Mesothelial cell of epicardium (in vitro differentiated cells): ENCODE measurements at places on chromosomes 16 and 17. TPM values are rescaled to one million over a fixed set of nuclear protein-coding genes. Genes with fewer than 3 reads are reported as not detected.
A peak's percentile ranks its signal among the peaks of the same experiment; 100 is the strongest.

GRCh38 chr17:2053380-2054261, 1.3 kb upstream of the HIC1 start:
- DNase-seq: no peak

GRCh38 chr17:44795421-44795820, 34.7 kb downstream of the GJC1 start:
- no peak for DNase-seq

- no peak for DNase-seq
Observed at GRCh38 chr16:19115148-19116021, 1.6 kb downstream of the ITPRIPL2 start.

GRCh38 chr16:86476956-86477534, 33.3 kb upstream of the FOXF1 start:
- DNase-seq: no peak

GRCh38 chr17:82355770-82356427, 3.1 kb upstream of the TEX19 start:
- DNase-seq: peak; percentile 57

DNA sequence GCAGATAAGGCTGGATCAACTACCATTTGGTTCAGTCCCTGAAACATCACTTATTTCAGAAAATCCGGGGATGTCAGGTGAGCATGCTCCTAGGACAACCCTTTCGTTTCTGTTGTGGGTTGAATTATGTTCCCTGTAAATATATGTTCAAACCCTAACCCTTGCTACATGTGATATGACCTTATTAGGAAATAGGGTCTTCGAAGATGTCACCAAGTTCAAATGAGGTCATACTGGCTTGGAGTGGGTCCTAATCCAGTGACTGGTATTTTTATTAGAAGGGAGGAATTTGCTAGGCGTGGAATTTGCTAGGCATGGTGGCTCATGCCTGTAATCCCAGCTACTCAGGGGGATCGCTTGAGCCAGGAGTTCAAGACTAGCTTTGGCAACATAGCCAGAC, 21.3 kb downstream of the SNX20 start:
- no peak for DNase-seq

DNA sequence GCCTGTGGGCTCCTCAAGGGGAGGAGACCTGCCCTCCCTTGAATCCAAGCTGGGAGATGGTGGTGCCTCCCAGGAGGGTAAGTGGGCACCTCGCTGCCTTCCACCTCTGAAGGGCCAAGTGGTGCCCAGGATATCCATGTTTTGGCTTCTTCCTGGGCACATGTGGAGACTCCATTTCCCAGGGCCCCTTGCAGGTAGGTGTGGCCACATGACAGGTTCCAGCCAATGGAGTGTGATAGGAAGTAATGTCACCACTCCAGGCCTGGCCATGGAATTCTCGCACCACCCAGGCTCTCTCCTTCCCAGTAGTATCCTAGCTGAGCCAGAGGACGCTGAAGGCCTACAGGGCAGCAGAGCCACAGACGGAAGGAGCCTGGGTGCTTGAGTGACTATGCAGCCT, 17.6 kb upstream of the PEMT start:
- no peak for DNase-seq

GRCh38 chr17:70405492-70406220, 236.3 kb downstream of the KCNJ2 start:
- DNase-seq: no peak

DNA sequence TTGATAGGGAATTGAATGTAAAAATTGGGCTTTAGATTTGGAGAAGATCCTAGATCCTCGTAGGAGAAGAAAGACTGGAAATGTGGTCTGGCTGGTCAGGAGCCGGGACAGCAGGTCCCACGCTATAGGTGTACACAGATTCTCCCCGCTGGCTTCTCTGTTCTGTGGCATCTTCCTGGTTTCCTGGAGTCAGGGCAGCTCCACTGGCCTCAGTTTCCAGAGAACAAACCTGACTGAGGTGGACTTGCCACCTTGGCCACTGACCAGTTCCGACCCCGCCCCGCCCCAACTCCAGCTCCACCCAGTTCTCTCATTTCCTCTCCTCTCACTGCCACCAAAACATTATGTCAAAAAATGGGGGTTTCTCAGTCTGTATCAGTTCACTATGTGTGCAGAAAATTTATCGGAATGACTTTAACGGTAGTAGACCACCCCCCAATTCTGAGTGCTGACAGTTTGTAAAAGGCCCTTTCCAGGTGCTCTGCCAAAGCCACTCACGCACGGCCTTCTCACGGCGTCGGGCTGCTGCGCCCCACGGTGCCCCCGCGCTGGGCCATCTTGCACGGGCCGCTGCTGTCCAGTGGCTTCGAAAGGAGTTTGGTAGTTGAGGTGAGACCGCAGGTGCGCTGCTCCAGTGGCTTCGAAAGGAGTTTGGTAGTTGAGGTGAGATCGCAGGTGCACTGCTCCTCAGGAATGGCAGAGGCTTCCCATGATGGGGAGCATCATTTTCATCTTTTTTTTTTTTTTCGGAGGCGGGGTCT, 161.4 kb upstream of the CHMP6 start:
- no peak for DNase-seq

GRCh38 chr17:32894245-32894644, 17.3 kb upstream of the MYO1D start:
- DNase-seq: peak; percentile 0

GRCh38 chr17:34902831-34903547, 58.3 kb downstream of the CCT6B start:
- DNase-seq: no peak

DNA sequence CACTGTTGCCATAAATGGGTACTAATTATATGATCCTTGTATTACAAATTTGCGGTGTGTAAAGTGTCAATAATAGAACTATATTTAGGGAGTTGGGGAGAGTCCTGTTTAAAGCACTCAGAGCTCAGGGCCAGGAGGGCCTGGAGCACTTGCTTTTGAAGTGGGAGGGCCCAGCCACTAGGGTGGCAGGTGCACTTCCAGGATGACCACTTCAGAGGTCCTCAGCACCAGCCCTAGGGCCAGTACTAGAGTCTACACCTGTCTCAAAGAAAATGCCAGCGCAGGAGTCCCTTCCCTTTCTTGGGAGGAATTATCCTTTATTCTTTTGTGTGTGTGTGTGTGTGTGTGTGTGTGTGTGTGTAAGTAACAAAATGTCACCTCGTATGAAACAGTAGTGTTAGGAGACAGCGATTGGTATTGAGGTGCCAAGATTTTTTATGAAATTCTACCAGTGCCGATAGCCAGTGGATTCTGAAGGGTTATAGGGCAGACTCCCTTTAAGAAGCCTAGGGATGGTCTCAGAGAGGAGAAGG, 31.9 kb downstream of the MYO18A start:
- no peak for DNase-seq

DNA sequence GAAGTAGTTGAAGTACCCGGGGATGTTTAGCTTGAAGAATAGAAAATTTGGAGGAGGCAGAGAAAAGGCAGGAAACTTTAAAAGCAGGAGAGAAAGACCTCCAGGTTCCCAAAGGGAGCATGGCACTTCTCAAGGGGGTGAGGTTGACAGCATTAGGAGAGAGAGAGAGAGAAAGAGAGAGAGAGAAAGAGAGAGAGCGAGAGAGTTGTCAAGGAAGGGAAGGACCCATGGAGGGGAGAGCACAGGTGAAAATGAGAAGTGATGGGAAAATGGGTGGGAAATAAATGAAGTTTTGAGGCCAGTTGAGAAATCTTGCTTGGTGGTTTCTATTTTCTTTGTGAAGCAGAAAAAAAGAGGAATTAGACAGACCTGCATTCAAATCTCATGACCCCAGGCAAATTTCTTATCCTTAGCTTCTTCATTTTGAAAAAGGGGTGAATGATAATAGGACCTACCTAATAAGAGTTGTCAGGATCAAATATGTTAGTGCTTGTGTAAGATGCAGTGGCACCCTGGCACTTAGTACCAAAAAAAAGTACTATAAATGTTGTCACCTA, 24.0 kb downstream of the PRKCB start:
- DNase-seq: no peak

- no peak for DNase-seq
Observed at GRCh38 chr17:69864462-69864861, 210.6 kb upstream of the KCNJ16 start.

DNA sequence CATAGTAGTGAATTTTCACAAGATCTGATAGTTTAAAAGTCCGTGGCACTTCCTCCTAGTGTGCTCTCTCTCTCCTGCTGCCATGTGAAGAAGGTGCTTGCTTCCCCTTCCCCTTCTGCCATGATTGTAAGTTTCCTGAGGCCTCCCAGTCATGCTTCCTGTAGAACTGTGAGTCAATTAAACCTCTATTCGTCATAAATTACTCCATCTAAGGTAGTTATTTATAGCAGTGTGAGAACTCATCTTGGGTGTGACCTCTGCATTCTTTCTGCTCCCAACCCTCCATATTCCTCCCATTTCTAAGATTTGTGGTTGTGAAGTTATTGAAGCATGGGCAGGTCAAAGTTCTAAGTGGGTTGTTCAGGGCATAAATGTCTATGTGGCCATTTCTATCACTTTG, 62.1 kb upstream of the ADAMTS18 start:
- DNase-seq: no peak

- peak; percentile 99 for DNase-seq
Observed at GRCh38 chr17:41647940-41648410, 23.6 kb upstream of the KRT17 start.

GRCh38 chr17:47618410-47618809, 31.3 kb upstream of the KPNB1 start:
- DNase-seq: no peak

DNA sequence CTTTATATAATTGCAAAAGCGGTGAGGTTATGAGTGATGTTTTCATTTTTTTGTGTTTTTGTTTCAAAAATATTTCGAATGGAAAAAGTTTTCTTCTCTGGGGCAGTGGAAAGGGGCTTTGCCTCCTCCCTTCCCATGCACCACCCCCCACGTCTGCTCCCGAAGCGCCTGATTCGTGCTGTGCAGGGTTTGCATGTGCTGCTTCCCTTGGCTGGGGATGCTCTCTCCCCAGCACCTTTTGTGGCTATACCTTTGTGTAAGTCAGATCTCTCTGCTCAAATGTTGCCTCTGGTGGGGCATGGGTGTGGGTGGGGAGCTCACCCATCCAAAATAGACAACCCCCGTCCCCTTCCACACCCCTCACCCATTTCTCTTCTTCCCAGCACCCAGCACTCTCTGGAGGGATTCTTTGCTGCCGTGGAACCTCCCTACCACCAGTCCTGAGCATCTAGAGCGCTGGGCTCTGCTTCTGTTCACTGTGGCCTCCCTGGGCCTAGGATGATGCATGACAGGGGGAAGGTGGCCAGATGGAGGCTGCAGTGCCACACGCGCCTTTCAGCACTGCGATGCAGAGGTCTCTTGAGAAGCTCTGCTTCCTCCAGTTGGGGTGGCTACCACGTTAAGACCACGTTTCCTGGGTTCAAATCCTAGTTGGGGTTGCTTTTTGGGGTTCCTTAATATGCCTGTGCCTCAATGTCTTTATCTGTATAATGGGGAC, 71.2 kb downstream of the IRF8 start:
- no peak for DNase-seq

GRCh38 chr16:7314163-7314562, 18.5 kb upstream of the RBFOX1 start:
- no peak for DNase-seq

DNA sequence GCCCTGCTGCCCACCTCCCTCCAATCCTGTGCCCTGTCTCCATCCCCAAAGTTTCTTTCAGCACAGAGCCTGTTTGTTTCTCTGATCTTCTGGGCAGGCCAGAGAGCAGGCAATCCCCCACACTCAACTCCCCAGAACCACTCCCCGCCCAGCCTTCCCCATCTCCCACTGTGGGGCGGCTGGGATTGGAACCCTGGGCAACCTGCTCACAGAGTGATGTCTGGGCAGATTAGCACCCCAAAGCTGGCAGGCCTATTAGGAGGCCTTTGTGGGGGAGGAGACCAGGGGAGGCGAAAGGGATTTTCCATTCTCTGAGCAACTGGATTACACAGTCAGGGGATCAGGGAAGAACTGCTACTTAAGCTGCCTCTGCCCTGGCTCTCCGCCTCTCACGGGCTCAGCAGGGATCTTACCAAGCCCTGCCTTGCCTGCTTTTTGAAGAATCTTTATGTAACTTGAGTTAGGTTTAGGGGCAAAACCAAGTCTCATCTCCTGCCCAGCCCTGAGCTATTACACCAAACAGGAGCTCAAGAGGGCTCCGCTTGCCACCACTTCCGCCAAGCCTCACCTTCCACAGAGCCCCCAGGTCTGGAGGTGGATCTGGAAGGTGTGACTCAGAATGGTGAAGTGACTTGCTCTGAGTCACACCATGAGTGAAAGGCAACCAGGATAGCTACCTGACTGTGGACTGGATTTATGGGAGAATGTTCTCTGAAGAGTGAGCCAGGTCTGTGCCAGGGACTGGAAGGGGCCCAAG, 16.0 kb upstream of the LHX1 start:
- no peak for DNase-seq

DNA sequence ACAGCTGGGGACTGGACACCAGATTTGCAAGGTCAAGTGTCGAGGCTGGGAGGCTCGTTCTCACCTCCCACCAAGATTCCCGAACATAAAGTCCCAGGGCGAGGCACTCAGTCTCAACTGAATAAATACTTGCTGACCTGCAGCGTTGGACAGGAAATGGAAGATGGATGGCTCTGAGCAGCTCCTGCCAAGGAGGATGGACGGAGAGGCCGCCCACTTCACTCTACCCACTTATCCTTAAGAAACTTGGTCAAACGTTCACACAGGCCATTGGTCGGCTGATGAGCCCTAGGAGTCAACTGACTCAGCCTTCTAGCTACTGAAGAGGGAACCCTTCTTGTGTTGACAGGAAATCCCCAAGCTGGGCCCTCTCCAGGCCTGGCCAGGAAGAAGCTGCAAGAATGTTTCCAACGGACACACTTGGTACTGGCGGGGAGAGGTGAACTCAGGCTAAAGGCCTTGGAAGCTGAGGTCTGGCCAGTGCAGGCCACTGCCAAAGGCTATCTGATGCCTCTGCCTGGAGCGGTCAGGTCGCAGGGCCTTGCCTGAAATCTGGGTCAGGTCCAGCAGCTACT, 50.0 kb downstream of the VAC14 start:
- no peak for DNase-seq

GRCh38 chr17:65463242-65463641, 98.2 kb downstream of the AXIN2 start:
- DNase-seq: no peak

The TEDC2 gene
- 14.5 to 16.0 TPM (median 14.7 TPM) in 3 replicates for total RNA-seq

The KLHL10 gene
- 0.16 to 0.27 TPM in 2 of 3 replicates, not detected in the other for total RNA-seq

The SLC38A8 gene
- total RNA-seq: not detected in 3 replicates

The IL21R gene
- 0.09 to 0.22 TPM (median 0.13 TPM) in 3 replicates for total RNA-seq

The MMP28 gene
- 0.34 to 0.86 TPM in 2 of 3 replicates, not detected in the other for total RNA-seq

The NHLRC4 gene
- 2.3 to 3.0 TPM (median 2.7 TPM) in 3 replicates for total RNA-seq

The ENKD1 gene
- total RNA-seq: 11.7 to 13.0 TPM (median 12.8 TPM) in 3 replicates
